ENCODE measurements at places on chromosomes 6 and 20.

DNA sequence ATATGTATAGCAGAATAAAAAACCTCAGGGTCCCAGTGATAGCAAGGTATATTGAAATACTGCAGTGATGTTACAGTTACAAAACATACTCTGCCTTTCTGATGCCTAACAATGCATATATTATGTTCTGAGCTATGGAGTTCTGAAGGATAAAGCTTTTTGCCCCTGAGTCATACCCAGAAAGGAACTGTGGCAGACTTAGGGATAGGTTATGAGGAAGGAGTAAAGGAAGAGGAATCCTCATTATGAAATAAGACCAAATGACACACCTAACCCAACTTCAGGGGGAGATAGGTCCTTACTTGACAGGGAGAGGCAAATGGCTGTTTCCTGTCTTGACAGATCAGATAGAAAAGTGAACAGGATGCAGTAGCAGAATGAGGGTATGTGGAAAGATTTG is 940.6 kb upstream of the FLRT3 start:
- DNase-seq = no peak

DNA sequence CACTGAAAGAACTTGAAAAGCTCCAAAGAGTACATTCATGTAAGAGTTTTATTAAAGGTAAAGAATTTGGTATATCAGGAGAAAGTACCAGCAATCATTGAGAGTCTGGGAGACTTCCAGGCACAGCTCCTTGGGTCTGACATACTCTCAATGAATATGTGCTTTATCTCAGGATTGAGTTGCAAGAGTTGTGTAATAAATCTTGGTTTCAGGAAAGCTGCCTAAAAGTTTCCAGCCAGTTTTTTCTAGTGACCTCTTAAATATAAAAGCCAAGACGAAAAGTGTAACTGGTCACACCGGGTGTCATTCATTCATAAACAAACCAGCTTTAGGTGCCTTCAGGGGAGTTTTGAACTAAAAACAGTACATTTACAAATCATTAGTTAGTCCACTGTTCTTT is 21.6 kb upstream of the GJA1 start:
- no peak for DNase-seq

- no peak for DNase-seq
Measured at GRCh38 chr20:34029415-34029814, 35.7 kb downstream of the RALY start.

GRCh38 chr6:7390226-7390878 is 744 bp downstream of the RIOK1 start:
- DNase-seq = no peak

DNA sequence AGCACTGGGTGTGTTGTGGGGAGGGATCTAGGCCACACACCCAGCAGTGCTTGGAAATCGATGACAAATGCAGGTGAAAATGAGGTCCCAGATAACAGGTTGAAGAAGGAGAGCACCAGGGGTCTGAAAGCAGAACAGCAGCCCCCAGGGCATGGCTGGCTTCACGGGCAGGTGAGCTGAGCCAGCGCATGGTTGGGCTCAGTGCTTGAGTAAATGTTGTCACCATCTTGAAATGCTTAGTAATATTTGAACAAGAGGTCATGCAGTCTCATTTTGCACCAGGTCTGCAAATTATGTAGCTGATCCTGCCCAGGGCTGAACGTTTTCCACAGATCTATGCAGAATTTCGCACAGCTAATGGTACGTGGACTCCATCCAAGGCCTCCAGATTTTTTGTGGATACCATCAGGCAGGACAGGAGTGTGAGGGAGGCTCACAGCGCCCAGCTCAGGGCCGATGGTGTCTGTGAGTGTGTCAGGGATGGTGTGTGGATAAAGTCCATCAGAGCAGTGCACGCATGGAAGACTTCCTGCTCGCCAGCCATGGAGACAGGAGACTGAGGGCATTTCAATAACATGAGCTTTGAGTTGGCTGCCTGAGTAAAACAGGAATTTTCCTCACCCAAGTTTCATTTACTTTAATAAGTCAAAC is 53.1 kb upstream of the SNX9 start:
- DNase-seq = no peak
